ENCODE measurements at places on chromosomes 12 and 14.
A peak's percentile ranks its signal among the peaks of the same experiment; 100 is the strongest.

GRCh38 chr14:34135492-34135891 is 184.6 kb upstream of the EGLN3 start:
- no peak for DNase-seq

GRCh38 chr12:49627752-49628360 is 4.5 kb downstream of the PRPF40B start:
- DNase-seq: no peak

DNA sequence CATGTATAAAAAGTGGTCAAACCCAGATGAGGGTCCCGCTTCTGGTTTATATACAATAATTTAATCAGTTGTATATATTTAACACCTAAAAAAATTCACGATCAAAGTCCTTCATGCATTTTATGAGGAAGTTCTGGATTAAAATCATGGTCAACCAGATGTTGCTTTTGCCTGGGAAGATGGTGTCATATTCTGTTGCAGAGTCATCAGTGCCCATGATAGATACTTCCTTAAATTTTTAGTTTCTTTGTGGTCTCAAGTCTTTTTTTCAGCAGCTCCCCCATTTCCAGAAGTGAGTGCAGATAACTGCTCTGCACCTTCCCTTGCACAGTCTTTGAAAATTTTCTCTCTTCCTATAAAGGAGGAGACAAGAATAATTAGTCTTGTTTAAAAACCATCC is 16.1 kb downstream of the ERP29 start:
- DNase-seq: no peak

DNA sequence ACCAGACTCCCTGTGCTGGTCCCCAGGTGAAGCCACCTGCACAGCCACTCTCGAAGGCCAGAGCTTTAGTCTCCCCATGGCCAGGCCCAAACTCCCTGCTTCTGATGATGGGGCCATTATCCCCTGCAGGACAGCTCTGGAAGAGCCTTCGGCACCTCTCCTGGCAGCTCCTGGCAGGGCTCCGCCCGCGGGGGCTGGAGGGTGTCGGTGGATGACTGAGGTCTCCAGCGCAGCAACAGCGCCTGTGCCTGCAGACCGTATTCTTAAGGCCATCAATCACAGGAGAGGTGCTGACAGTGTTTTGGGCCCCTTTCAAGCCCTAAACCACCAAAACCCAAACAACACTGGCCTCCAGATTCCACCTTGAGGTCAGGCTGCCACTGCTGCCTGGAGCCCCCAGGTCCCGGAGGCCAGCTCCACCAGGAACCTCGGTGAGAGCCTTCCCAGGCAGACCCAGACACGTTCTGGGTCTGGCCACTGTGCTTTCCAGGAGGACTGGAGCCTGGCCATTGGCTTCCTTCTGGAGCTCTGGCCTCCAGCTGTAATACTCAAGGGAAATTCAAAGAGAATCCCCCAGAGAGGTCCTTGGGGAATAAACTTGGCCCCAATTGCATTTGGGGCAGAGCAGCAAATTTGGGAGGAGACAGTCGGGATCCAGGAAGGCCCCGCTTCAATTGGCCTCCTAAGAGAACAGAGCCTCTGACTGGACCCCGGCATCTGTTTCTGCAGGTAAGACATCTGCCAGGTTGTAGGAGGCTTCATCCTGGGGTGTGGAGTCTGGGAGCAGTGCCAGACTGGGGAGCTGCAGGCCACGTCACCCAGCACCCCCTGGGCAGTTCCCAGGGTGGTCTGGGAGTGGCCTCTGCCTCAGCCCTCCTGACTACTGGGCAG is 210.6 kb upstream of the RTL1 start:
- no peak for DNase-seq

- DNase-seq: no peak
Observed at GRCh38 chr12:54239620-54240019, 40.3 kb downstream of the CBX5 start.

DNA sequence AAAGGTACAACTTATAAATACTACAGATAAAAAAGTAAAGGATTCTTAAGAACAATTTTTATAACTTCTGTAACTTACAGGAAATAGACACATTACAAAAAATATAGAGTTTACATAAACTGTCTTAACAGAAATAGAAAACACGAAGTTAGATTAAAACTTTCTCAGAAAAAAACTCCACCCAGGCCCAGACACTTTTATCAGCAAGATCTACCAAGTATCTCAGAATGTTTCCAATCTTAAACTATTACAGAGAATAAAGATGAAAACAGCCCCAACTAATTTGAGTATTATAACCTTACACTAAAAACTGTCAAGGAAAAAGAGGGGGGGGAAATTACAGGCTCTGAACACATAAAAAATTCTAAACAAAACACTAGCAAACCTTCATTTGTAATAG is 8.2 kb downstream of the ZFC3H1 start:
- no peak for DNase-seq

- DNase-seq: no peak
Observed at GRCh38 chr14:36784541-36784940, 122.9 kb downstream of the PAX9 start.

DNA sequence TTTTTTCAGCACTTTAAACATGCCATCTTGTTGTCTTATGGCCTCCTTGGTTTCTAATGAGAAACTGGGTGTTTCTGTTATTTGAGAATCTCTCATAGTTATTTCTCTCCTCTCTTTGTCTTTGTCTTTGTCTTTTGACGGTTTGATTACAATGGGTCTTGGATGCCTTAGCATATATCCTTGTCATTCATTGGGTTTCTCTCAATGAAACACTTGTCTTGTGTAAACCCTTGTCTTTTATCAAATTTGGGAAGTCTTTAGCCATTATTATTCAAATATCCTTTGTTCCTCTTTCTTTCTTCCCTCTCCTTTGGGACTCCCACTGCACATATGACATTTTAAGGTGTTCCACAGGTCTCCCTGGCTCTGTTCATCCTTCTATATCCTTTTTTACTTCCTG is 373.5 kb upstream of the TBX3 start:
- DNase-seq: no peak

GRCh38 chr12:26118308-26118707 is 6.5 kb downstream of the BHLHE41 start:
- DNase-seq: no peak

DNA sequence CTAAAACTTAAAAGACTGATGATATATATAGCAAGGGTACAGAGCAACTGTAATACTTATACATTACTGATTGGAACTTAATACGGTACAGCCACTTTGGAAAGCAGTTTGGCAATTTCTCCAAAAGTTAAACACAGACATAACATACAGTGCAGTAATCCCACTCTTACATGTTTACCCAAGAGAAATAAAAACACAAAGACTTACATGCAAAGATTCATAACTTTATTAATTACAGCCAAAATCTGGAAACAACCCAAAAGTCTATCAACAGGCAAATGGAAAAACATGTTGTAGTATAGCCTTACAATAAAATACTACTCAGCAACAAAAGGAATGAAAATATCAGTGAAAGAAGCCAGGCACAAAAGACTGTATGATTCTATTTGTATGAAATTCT is 84.6 kb downstream of the GARIN6 start:
- DNase-seq: no peak

- peak; percentile 94 for DNase-seq
Observed at GRCh38 chr12:3315201-3315661, 175.8 kb upstream of the PRMT8 start.

GRCh38 chr12:85393606-85394005 is 113.6 kb downstream of the ALX1 start:
- DNase-seq: no peak

GRCh38 chr14:96351986-96352385 is 11.2 kb downstream of the ATG2B start:
- no peak for DNase-seq

DNA sequence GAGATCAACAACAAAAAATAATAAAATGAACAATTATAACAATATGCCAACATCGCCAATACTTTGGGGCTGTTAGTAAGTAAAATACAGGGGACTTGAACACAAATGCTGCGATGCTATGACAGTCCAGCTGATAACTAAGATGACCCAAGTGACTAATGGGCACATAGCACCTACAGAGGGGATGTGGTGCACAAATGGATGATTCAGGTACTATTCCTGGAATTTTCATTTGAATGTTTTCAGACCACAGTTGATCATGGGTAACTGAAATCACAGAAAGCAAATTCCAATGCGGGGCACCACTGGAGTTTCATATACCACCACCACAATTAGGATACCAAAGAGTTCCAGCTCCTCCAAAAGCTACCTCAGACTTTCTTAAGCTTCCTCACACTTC is 82.9 kb downstream of the RCOR1 start:
- DNase-seq: no peak

Measured in NCI-H510A treated with DMSO at 0.1 percent for 48 hours (cell line).